ENCODE measurements at places on chromosomes 3 and 15.

- DNase-seq: no peak
Observed at GRCh38 chr3:55691141-55691540, 204.0 kb upstream of the WNT5A start.

DNA sequence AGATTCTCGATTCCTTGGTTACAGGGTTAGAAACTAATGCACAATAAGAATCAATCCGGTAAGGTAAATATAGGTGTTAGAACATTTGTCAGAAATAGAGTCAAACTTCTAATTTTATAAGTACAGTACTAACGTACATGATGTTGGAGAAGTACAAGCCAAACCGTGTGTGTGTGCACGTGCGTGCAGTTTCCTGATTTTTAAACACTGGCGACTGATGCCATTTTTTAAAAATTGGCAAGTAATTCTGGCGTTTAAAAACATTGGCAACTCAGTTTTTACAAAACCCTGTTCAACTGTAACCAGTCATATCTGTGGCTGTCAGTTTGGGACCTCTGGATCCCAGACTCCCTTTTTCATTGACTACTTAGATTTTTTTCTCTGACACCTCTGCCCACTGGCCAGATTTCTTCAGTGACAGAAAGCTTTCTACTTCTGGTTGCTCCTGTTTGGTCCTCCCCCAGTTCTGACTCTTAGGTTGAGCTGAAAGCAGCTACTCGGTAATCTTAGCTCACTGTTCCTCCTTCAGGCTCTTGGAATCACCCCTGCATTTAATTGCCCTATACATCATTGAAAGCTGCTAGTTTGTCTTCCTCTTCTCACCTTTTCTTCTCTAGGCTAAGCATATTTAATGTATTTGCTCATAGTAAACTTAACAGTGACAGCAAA lies 843 bp downstream of the ATG7 start:
- no peak for DNase-seq

DNA sequence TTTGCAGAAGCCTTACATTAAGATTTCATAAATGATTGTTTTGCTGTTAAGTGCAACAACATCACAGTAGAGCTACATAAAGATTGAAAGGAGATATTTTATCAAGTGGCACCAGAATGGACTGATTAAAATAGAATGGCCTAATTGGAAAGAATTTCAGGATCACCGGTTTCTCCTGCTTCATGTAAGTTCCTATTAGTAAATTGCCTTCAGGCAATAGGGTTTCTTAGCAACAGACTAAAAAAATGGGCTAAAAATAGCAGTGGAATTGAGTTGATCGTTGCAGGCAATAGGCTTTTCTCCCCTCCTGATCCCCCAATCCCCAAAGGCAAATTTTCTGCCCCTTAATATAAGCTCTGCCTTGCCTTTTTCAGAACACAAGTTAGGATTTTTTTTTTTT lies 917 bp downstream of the LNP1 start:
- no peak for DNase-seq

DNA sequence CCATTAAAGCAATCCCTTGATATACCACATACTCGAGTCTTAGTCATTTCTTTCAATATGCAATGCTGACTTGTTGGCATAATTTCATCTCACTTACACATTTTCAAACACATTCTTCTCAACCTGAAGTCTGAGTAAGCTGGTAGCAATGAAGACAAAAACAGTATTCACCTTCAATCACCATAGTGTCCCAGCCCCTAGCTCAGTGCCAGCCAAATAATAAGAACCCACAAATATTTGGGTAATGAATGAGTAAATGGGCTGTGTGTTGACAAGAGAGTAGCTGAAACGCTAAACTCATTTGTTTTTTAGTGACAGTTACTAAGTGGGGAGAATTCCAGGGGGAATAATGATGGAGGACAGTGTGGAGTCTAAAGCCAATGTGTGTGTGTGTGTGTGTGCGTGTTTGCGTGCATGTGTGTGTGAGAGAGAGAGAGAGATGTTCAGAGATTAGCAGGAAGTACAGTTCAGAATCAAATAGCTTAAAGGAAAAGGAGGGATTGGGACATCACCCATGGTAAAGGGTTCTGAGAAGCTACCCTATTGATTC lies 165.7 kb downstream of the GAP43 start:
- peak; percentile 96 for DNase-seq

GRCh38 chr3:38367779-38368178 lies 21.2 kb downstream of the XYLB start:
- no peak for DNase-seq

GRCh38 chr3:2377281-2377680 lies 278.6 kb downstream of the CNTN4 start:
- no peak for DNase-seq

DNA sequence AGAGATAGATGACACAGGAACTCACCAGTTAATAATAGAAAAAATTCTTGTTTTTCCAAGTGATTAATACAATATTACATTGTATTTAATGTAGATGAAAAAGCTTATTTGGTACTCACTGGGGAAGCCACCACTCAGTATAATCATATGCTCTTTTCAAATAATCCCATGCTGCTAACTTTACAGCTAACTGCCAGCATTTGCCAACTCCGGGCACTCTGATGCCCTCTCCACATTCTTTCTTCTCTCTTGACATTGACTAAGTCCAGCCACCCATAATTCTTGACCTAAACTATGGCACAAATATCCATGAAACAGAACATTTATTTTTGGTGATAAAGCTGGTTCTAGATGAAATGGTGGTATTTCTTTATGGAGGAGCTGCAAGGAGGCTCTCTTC lies 384.9 kb downstream of the ZBTB20 start:
- no peak for DNase-seq

DNA sequence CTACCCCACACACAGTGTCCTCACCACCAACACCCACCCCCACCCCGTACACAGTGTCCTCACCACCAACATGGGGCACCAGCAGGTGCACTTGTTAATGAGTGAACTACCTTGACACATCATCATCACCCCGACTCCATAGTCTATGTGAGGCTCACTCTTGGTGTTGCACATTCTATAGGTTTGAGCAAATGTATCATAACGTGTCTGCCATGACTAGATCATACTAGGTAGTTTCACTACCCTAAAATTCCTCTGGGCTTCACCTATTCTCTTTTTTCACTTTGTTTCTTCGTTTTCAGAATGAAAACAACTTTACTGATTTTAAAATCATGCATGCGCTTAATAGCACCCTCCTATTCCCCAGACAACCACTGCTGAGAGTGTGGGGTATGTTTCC lies 102.6 kb upstream of the SLC6A6 start:
- DNase-seq: no peak

DNA sequence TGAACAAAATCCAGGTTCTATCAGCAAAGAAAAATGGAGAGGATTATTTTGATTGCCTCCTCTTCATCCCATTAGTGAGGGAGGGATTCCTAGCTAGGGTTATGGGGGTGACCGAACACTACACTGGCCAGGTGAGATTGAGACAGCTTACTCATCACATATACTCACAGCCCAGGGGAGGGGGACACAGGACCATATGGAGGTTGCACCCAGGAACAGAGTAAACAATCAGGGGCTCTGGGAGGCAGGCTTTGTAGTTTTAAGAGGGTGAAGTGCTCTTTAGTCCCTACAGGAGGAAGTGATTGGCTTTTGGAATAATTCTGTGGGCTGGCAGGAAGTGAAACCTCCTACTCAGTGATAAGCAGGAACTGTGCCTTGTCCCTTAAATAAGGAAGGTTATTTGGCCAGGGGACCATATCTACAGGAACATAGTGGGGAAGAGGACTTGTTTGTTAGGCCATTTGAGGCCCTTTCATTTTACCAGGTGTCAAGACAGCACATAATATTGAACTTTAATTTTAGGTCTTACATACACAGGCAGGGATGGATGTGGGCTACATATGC lies 17.5 kb upstream of the KCTD6 start:
- no peak for DNase-seq

DNA sequence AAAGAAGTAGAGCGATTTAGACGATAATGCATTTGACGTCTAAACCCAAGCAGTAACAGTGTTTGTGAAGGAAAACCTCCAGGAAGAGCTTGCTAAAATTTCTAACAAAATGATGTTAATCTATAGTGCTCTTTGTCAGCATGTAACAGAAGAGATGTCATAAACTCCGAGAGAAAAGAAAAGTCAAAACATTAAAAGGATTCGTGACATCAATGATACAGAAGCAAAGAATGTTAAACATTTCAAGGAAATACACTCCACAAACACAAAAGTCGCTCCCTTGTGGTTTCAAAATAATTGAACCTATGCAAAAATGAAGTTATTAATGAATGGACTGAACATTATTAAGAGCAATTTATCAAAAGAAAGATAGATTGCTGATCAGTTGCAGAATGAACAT lies 27.9 kb downstream of the AADAC start:
- DNase-seq: no peak

DNA sequence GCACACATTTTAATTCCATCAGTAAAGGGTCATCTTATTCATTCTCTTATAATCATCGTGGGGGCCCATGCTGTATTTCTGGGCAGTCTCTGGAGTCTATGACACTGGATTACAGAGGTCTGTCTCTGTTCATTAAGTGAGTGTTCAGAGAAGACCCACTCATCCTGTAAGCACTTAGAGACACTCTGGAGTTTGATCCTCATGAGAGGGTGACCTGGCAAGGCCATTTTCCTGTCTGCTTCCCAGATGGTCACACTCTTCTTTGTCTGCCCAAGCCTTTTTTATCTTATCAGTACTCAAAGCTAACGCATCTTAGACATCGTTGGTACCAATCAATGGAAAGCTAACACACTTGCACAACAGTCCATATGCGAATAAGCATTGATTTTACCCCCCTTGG lies 333.1 kb downstream of the RORA start:
- no peak for DNase-seq

DNA sequence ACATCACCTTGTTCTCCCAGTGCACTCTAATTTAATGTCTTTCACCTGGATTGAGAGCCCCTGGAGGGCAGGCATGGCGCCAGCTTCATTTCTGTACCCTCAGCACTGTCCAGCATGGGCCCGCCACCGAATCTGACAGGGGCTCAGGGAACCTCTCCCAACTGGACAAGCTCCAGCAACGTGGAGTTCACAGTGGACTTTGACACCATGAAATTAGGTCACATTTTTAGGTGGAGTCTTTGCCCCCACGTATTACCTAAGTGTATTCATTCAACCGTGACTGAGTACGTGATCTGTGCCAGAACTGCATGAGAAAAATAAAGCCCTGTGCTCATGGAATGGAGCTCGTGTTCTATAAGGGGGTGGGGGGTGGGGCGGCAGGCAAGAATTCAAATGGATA lies 94.1 kb upstream of the ATP2B2 start:
- no peak for DNase-seq
